Liver (tissue), 10 donors: ENCODE measurements at places on chromosomes 3 and 15.

DNA sequence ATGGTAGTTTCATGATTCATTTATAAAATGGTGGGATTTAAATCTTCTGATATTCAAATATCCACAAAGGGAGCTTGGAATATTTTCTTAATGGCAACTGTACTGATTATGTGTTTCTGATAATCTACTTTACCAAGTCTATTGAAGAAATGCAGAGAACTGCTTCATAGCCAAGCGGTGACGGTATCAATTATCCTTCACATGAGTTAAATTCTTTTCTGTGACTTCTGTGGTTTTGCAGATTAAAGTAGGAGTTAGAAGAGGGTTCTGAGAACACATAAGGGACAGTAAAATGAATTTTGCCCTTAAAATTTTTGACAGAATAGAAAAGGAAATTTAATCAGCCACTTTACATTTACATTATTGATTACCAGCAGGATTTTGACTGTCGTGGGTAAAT is 563.2 kb downstream of the GBE1 start:
- H3K27me3 ChIP-seq = no peaks in the 10 kb centered on the region
- H3K27ac ChIP-seq = no peak overlapping the region
- no peak overlapping the region for H3K4me3 ChIP-seq
- DNase-seq = no peak
- H3K4me1 ChIP-seq = no peaks in the 10 kb centered on the region
- no peaks in the 10 kb centered on the region for H3K36me3 ChIP-seq

DNA sequence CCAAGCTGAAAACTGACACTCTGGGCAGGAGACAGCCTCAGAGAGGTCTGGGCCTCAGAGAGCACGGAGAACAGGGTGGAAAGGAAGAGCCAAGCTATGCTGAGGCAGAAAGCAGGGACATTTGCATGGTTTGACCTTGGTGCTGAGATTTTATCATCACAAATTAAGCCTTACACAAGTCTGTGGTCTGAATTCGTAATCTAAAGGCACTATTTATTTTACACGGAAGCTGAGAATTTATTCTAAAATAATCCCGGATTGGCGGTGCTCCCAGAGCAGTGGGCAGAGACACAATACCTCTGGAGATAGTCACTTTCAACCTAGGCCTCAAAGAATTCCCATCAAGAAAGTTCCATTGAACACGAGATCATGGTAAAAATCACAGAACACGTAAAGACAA is 47.5 kb downstream of the CFAP92 start:
- H3K36me3 ChIP-seq = no peaks in the 10 kb centered on the region
- no peak for DNase-seq
- no peak overlapping the region for H3K4me3 ChIP-seq
- H3K27me3 ChIP-seq = no peaks in the 10 kb centered on the region
- H3K27ac ChIP-seq = no peak overlapping the region

- H3K4me3 ChIP-seq = no peak overlapping the region
- H3K27me3 ChIP-seq = no peaks in the 10 kb centered on the region
- H3K27ac ChIP-seq = no peak overlapping the region
- no peaks in the 10 kb centered on the region for H3K36me3 ChIP-seq
- H3K4me1 ChIP-seq = no peaks in the 10 kb centered on the region
These were observed 312.2 kb downstream of the RYR3 start for GRCh38 chr15:33623010-33623409.

GRCh38 chr3:16370872-16371740 is 106.1 kb downstream of the OXNAD1 start:
- peaks cover 19% of the 10 kb centered on the region for H3K36me3 ChIP-seq
- no peak for DNase-seq
- H3K4me1 ChIP-seq = no peaks in the 10 kb centered on the region
- H3K4me3 ChIP-seq = no peak overlapping the region

DNA sequence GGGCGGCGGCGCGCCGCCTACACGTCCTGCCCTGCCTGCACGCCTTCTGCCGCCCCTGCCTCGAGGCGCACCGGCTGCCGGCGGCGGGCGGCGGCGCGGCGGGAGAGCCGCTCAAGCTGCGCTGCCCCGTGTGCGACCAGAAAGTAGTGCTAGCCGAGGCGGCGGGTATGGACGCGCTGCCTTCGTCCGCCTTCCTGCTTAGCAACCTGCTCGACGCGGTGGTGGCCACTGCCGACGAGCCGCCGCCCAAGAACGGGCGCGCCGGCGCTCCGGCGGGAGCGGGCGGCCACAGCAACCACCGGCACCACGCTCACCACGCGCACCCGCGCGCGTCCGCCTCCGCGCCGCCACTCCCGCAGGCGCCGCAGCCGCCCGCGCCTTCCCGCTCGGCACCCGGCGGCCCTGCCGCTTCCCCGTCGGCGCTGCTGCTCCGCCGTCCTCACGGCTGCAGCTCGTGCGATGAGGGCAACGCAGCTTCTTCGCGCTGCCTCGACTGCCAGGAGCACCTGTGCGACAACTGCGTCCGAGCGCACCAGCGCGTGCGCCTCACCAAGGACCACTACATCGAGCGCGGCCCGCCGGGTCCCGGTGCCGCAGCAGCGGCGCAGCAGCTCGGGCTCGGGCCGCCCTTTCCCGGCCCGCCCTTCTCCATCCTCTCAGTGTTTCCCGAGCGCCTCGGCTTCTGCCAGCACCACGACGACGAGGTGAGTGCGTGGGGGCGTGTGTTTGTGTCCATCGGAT is 602 bp downstream of the TRIM71 start:
- H3K4me3 ChIP-seq = no peak overlapping the region
- peaks cover 22% of the 10 kb centered on the region for H3K4me1 ChIP-seq
- H3K27ac ChIP-seq = no peak overlapping the region
- H3K27me3 ChIP-seq = peaks cover 2% of the 10 kb centered on the region

- H3K4me1 ChIP-seq = peaks cover 47% of the 10 kb centered on the region
- H3K27ac ChIP-seq = no peak overlapping the region
- no peak overlapping the region for H3K4me3 ChIP-seq
- H3K36me3 ChIP-seq = no peaks in the 10 kb centered on the region
- DNase-seq = no peak
- H3K27me3 ChIP-seq = peaks cover 6% of the 10 kb centered on the region
These were observed 2.7 kb downstream of the EOMES start for GRCh38 chr3:27719314-27720003.
